Thoracic aorta (tissue), 2 donors: ENCODE measurements at places on chromosomes 3 and 15. TPM values are rescaled to one million over a fixed set of nuclear protein-coding genes. Genes with fewer than 3 reads are reported as not detected.

Gene NPAP1
- not detected for total RNA-seq

GRCh38 chr15:25251700-25252390, 187.0 kb downstream of the UBE3A start:
- DNase-seq, result no peak

- no peak for DNase-seq
These were observed 218.2 kb upstream of the NAALADL2 start for GRCh38 chr3:174640932-174641331.

DNA sequence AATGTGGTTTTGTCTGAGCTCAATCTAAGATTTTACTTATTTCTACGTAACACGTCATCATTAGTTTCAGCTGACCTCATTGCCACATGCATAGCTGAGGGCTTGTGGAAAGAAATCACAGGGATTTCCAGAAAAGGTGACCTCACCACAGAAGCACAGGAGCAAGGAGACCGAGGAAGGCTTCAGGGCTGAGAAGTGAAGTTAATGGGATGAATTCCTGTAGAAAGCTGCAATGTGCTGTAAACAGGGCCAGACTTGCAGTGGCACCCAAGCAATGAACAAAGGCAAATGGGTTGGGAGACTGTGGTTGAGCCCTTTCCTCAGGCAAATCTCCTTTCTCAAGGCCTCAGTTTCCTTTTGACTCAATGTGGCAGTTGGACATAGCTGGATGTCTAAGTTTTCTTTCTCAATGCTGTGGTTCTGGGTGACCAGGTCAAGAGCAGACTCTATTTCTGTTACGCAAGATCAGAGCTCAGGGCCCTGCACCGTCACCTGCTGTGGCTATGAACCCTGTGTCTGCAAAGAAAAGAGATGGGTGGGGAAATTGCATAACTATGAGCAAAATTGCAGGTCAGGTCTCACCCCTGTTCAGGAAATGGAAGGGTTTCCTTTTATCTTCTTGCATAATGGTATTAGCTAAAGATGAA, 252.2 kb upstream of the TBL1XR1 start:
- DNase-seq, result no peak

- peak; percentile 41 for DNase-seq
These were observed 105.8 kb upstream of the MYZAP start for GRCh38 chr15:57485869-57486268.

GRCh38 chr15:88249220-88249619, 7.3 kb downstream of the NTRK3 start:
- peak; percentile 70 for DNase-seq

DNA sequence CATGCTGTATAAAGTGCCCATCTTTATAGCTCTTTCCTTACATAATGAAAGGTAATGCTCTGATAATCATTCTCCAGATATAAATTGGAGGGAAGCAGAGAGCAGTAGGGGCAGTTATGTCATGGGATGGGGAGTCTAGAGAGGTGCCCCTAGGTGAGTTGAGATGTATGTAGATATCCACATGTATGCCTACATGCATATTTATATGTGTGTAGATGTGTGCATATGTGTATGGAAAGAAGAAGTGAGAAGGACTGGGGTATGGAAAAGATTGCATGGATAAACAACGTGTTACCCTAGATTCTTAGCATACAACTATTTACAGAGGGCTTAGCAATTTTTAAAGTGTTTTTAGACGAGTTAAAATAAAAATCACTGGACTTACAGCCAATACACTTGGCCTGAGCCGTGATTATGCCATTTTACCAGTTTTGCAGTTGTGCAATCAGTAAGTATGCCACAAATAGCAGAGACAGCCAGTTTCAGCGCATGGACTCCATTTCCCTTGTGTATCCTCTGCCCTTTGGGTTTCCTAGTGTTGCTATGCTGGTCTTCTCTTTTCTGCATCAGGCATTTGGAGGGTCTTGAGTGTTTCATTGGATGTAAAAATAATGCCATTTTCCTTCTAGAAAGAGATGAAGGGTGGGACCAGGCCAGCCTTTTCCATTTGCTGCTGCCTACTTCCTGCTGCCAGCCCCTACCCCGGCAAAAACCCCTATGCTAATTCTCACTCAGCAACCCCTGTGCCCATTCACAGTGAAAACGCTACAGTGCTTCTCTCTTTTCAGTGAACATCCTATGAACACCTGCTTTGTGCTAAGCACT, 199.4 kb upstream of the NR2E3 start:
- DNase-seq, result no peak

DNA sequence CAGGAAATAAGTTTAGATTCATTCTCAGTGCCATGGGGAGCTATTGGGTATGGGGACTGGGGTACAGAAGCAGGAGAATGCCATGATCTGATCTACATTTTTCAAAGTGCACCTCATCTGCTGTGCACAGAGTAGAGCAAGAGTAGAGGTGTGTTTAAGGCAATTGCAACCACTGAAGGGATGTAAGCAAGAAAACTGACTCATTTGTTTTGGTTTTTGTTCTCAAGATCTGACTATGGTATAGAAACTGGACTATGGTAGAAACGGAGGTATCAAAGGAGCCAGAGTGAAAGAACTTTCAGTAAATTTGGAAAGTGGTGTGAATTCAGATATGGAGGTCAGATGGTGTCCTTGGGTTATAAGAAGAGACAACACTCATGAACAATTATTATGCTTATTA, 86.2 kb upstream of the CMSS1 start:
- DNase-seq, result no peak
